MM.1S (cell line): ENCODE measurements at places on chromosomes 7 and 10.
A peak's percentile ranks its signal among the peaks of the same experiment; 100 is the strongest.

DNA sequence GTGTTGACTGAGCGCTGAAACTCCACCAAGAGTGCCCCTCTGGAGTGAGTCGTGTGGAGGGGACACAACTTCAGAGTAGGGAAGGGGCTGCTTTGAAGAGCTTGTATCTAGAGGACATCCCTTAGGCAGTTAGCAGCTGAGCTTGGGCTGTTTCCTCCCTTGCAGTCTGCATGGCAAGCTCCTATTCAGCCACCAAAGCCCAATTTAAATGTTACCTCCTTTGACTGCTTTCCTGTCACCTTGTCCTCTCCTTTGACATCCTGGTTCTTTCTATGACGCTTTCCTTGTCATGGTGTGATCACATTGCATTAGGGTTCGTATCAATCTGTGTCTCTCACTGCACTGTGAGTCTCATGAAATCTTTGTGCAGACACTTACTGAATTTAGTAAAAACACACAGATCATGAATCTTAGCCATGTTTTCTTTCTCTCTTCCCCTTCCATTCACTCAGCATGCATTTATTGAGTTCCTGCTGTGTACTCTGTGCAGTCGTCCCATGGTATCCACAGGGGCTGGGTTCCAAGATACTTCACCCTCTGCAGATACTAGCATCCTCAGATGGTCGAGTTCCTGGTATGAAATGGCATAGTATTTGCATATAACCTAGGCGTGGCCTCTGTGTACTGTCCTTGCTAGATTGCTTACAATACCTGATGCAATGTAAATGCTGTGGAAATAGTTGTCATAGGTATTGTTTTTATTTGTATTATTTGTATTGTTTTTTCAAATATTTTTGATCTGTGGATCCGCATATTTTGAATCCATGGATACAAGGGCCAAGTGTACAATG lies 228.5 kb downstream of the CCDC3 start:
- H3K4me1 ChIP-seq: no peaks in the 10 kb centered on the region
- no peak overlapping the region for H3K27ac ChIP-seq
- H3K36me3 ChIP-seq: no peaks in the 10 kb centered on the region
- no peaks in the 10 kb centered on the region for H3K27me3 ChIP-seq
- no peak overlapping the region for H3K4me3 ChIP-seq

- peaks cover under 1% of the 10 kb centered on the region; the same call in 1 of the 2 replicates for H3K4me1 ChIP-seq
- no peak overlapping the region for H3K27ac ChIP-seq
- H3K4me3 ChIP-seq: no peak overlapping the region
- no peaks in the 10 kb centered on the region for H3K36me3 ChIP-seq
- DNase-seq: no peak
Measured at GRCh38 chr7:77553123-77553522, 16.0 kb downstream of the PTPN12 start.

DNA sequence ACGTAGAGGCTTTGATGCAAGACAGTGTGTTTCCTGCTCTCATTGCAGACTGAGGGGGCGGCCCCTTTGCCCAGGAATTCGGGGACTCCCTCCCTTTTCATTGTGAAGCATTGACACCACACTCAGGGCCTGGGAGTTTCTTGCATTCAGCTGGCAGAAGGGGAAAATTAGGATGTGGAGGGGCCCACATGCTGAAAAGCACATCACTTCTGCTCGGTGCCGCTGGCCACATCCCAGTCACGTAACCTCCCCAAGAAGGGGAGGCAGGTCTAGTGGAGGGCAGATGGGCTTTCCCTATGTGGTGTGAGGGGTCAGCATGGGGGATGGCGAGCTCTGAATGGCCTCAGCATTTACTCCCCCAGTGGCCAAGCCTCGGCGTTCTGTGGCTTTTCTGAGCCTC lies 47.9 kb downstream of the ADCY1 start:
- H3K27me3 ChIP-seq: no peaks in the 10 kb centered on the region
- DNase-seq: no peak
- no peak overlapping the region for H3K4me3 ChIP-seq
- H3K4me1 ChIP-seq: no peaks in the 10 kb centered on the region
- H3K36me3 ChIP-seq: no peaks in the 10 kb centered on the region

DNA sequence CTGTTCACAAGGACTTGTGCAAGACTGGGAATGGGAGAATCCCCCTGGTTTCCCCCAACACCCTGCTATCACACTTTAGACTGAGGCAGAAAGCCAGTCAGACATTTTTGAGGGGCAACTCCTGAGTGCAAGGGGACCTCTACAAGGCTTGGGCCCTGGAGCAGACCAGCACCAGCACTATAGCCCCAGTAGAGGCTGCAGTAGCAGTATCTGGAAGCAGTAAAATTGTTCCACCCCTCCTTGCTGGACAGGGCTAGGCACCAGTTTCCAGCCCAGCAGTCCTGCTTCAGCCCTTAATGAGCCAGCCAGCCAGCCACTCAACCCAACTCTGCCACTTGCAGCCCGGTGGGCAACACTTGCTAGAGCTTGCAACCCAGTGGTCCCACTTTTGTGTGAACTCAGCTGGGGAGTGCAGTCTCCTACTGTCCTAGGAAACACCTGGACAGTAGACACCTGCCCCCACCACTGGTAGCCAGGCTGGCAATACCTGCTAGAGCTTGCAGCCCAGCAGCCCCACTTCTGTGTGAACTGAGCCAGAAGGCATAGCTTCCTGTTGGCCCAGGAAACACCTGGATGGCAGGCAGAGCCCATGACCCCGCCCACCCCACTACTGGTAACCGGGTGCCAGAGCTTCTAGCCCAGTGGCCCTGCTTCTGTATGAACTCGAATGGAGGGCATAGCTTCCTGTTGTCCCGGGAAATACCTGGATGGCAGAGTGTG lies 65.0 kb downstream of the FBXL13 start:
- no peaks in the 10 kb centered on the region for H3K36me3 ChIP-seq
- H3K27me3 ChIP-seq: no peaks in the 10 kb centered on the region
- DNase-seq: peak; percentile 91
- H3K4me1 ChIP-seq: peaks cover 17% of the 10 kb centered on the region
- peak overlapping the region; percentile 71 for H3K27ac ChIP-seq

DNA sequence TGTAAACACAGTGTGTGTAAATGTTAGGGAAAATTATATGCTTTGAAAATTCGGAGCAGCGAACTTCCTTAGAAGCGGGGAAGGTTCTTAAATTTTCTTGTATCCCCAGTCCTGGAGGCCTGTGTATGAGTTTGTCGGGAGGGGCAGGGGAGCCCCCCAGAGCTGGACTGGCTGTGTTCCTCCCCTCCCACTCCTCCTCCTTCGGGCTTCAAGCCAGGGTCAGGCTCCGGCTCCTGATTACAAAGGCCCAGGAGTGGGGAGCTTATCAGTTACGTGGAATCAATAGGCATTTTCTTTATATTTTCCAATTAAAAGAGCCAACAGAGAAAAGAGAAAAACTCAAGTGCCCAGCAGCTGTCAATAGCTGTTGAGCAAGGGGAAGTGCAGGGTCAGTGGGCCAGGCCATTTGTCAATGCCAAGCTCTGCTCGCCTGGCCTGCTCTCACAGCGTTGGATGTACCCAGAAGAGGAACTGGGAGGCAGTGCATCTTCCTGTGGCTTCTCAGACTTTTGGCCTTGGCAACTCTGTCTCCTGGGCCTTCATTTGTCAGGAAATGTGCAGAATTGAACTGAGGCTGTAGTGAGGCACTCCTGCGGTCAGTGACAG lies 156.9 kb upstream of the PCBD1 start:
- H3K4me1 ChIP-seq: no peaks in the 10 kb centered on the region
- H3K4me3 ChIP-seq: no peak overlapping the region
- H3K27me3 ChIP-seq: peaks cover 4% of the 10 kb centered on the region; the same call in 1 of the 2 replicates

GRCh38 chr10:113470372-113471240 lies 82.2 kb upstream of the HABP2 start:
- no peaks in the 10 kb centered on the region; the same call in 1 of the 2 replicates for H3K36me3 ChIP-seq
- H3K4me3 ChIP-seq: no peak overlapping the region
- no peak for DNase-seq
- H3K27me3 ChIP-seq: no peaks in the 10 kb centered on the region
- H3K4me1 ChIP-seq: no peaks in the 10 kb centered on the region

DNA sequence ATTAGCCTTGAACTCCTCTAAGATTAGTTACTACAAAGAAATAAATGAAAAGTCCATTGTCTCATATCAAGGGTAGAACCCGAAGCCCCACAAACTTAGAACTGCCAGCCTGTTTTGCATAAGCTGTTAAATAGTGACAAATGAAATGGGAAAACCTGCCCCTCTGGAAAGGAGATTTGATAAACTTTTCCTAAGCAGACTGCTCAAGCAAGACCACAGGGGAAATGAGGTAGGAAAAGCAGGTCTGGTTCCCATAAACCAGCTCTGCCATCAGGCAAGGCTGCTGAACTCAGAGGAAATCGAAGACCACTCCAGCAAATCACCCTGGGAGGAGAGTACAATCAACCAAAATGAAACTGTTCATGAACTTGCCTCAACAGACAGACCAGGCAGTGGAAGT lies 181.5 kb upstream of the AOAH start:
- no peak for DNase-seq
- H3K27me3 ChIP-seq: no peaks in the 10 kb centered on the region
- no peak overlapping the region for H3K27ac ChIP-seq
- no peak overlapping the region for H3K4me3 ChIP-seq

- no peak for DNase-seq
- H3K27ac ChIP-seq: no peak overlapping the region
- H3K4me3 ChIP-seq: no peak overlapping the region
- H3K4me1 ChIP-seq: no peaks in the 10 kb centered on the region
- H3K36me3 ChIP-seq: no peaks in the 10 kb centered on the region
Measured at GRCh38 chr10:119755446-119755845, 29.6 kb downstream of the INPP5F start.

DNA sequence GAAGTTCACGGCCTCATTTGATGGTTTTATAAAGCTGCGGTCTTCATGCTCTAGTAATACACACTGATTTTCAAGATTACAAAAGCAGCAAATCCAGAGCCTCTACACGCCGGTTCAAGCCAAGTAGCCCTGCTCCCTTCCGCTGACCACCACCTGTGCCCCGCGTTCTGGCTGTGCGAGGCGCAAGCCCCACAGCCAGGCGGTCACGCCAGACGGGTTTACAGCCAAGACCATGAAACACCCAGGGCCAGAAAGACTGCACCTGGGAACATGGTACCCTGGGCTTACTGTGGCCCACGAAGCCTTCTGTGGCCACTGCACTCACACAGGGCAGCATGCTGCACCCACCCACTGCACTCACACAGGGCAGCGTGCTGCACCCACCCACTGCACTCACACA lies 33.6 kb downstream of the GPER1 start:
- no peaks in the 10 kb centered on the region for H3K4me1 ChIP-seq
- no peaks in the 10 kb centered on the region for H3K27me3 ChIP-seq
- no peak overlapping the region for H3K27ac ChIP-seq
- no peak overlapping the region for H3K4me3 ChIP-seq

GRCh38 chr10:18437486-18437885 lies 213.9 kb downstream of the NSUN6 start:
- no peak overlapping the region for H3K27ac ChIP-seq
- no peak overlapping the region for H3K4me3 ChIP-seq
- no peaks in the 10 kb centered on the region for H3K27me3 ChIP-seq
- DNase-seq: no peak

- DNase-seq: no peak
- H3K36me3 ChIP-seq: no peaks in the 10 kb centered on the region
- H3K4me1 ChIP-seq: peaks cover 2% of the 10 kb centered on the region; the same call in 1 of the 2 replicates
- no peaks in the 10 kb centered on the region for H3K27me3 ChIP-seq
- no peak overlapping the region for H3K4me3 ChIP-seq
Measured at GRCh38 chr10:77919713-77920108, 6.8 kb downstream of the DLG5 start.

DNA sequence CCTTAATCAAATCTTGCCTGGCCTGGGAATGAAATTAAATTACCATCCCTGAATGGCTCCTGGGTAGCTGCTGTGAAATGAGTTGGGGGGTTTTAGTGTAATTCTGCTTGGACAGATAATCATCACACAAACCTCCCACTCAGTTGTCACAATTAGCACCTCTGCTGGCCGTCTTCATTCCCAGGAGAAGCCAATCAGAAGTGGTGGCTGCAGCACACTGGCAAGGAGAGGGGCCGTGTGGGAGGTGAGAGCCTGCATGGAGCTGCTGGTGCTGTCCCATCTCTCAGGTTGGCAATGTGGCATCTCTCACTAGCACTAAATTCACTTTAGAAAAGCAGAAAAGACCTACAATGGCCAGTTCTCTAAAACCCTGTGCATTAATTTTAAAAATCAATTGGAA lies 92.5 kb downstream of the NT5C2 start:
- no peak overlapping the region for H3K27ac ChIP-seq
- no peak for DNase-seq
- H3K27me3 ChIP-seq: no peaks in the 10 kb centered on the region
- H3K36me3 ChIP-seq: no peaks in the 10 kb centered on the region; the same call in 1 of the 2 replicates
- no peaks in the 10 kb centered on the region for H3K4me1 ChIP-seq

DNA sequence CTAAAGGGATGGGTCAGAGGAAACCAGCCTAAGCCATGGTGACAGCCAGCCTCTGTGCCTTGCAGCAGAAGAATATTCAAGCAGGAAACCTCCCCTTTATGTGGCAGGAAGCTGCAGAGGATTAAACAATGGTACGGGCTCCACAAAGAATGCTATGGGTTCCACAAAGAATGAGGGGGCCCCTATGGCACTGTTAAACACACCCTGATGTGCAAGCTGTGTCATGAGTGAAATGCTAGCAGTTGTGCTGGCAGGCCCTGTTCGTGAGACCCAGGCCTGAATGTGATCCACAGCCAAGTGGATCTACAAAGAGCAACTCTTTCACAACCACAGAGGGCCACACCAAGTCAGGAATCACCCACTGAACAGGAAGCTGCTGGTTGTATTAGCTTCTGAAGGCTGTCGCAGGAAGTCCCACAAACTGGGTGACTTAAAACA lies 68.9 kb downstream of the MYOF start:
- DNase-seq: no peak
- no peaks in the 10 kb centered on the region for H3K36me3 ChIP-seq
- no peak overlapping the region for H3K27ac ChIP-seq
- H3K27me3 ChIP-seq: no peaks in the 10 kb centered on the region
- H3K4me3 ChIP-seq: no peak overlapping the region

- DNase-seq: no peak
- no peak overlapping the region for H3K27ac ChIP-seq
- H3K4me3 ChIP-seq: no peak overlapping the region
- H3K36me3 ChIP-seq: no peaks in the 10 kb centered on the region
Measured at GRCh38 chr7:121282129-121282528, 46.7 kb upstream of the WNT16 start.

- H3K4me1 ChIP-seq: peaks cover 28% of the 10 kb centered on the region
- no peak overlapping the region for H3K27ac ChIP-seq
- H3K36me3 ChIP-seq: no peaks in the 10 kb centered on the region
- DNase-seq: no peak
- H3K4me3 ChIP-seq: no peak overlapping the region
- no peaks in the 10 kb centered on the region for H3K27me3 ChIP-seq
Measured at GRCh38 chr7:105020926-105021325, 6.9 kb downstream of the KMT2E start.

DNA sequence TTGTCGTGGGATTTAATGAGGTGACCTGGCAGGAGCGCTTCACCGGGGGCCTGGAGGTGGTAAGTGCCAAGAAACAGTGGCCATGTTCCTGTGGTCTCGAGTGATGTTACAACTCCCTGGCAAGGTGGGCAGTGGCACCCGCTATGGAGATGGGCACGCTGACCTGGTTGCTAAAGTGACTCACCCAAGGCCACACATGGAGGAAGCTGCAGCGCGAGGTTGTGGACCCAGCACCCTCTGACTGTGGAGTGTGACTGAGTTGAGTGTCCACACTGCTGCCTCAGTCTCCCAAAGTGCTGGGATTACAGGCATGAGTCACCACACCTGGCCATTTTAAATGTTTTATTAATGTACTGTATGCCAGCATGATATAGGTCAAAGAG lies 73.2 kb downstream of the RGS10 start:
- no peaks in the 10 kb centered on the region for H3K27me3 ChIP-seq
- no peak overlapping the region for H3K27ac ChIP-seq
- H3K4me1 ChIP-seq: no peaks in the 10 kb centered on the region

GRCh38 chr10:116134322-116134721 lies 138.7 kb downstream of the GFRA1 start:
- H3K36me3 ChIP-seq: no peaks in the 10 kb centered on the region
- H3K4me1 ChIP-seq: no peaks in the 10 kb centered on the region
- H3K27me3 ChIP-seq: no peaks in the 10 kb centered on the region
- DNase-seq: no peak
- no peak overlapping the region for H3K27ac ChIP-seq
